ENCODE measurements at places on chromosomes 13 and 19.
A peak's percentile ranks its signal among the peaks of the same experiment; 100 is the strongest.

- DNase-seq = peak; percentile 37
Measured at GRCh38 chr13:41547251-41548000, 90.1 kb downstream of the RGCC start.

- DNase-seq = peak; percentile 25
Measured at GRCh38 chr13:41835871-41836270, 125.0 kb downstream of the VWA8 start.

DNA sequence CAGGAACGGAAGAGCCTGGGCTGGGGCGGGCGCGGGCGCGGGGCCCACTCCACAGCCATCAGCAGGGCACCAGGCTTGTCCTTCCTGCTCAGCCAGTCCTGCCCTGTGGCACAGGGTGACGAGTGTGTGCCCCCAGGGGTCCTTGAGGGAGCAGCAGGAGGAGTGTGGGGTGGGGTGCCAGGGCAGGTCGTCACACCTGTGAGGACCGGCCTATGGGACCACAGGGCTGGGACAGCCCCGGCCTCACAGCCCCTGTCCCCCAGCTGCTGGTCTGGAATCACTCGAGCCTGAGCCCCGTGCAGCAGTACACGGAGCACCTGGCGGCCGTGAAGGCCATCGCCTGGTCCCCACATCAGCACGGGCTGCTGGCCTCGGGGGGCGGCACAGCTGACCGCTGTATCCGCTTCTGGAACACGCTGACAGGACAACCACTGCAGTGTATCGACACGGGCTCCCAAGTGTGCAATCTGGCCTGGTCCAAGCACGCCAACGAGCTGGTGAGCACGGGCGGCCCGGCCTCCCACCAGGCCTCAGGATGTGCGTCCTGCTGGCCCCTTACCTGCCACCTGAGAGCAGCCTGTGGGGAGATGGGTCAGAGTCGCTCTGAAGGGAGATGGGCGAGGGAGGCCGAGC, 6.7 kb upstream of the TEKTIP1 start:
- no peak for DNase-seq

- DNase-seq = peak; percentile 50
Measured at GRCh38 chr19:39413272-39413910, 922 bp downstream of the PLEKHG2 start.

GRCh38 chr13:75295201-75295600, 186.8 kb downstream of the TBC1D4 start:
- DNase-seq = no peak

DNA sequence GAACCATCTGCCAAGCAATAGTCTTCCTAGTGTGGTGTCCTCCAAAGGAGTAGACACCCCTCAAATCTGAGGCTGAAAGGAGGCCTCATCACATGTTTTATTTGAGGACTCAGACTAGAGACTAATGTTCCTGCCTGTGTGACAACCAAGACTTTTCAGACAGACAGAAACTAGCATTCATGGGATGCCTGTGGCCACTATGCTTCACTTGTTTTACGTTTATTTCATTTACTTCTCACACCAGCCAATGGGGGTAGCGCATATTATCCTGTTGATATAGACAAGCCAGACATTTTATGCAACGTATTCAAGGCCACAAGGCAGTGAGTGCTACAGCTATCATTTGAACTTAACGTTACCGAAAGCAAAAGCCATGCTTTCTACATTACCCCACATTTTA, 391.7 kb upstream of the HTR2A start:
- no peak for DNase-seq

GRCh38 chr19:54160182-54160811, 776 bp upstream of the LENG1 start:
- DNase-seq = peak; percentile 25

DNA sequence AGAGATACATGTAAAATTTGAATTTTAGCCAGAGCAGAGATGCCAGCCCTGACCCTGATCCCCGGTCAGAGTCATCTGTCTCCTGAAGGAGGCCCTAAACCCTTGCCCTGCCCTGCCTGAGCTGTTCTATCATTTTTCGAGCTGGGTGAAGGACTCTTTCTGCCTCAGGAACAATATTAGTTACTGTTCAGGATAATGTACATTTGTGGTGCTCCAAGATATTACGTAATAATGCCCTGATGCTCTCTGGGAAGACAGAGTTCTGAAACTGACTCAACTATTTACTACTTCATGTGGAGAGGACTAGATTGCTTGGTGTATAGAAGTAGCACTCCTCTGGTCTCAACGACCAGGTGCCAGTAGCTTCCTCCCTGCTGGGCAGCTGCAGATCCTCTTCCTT, 37.9 kb upstream of the UBL3 start:
- DNase-seq = peak; percentile 46

DNA sequence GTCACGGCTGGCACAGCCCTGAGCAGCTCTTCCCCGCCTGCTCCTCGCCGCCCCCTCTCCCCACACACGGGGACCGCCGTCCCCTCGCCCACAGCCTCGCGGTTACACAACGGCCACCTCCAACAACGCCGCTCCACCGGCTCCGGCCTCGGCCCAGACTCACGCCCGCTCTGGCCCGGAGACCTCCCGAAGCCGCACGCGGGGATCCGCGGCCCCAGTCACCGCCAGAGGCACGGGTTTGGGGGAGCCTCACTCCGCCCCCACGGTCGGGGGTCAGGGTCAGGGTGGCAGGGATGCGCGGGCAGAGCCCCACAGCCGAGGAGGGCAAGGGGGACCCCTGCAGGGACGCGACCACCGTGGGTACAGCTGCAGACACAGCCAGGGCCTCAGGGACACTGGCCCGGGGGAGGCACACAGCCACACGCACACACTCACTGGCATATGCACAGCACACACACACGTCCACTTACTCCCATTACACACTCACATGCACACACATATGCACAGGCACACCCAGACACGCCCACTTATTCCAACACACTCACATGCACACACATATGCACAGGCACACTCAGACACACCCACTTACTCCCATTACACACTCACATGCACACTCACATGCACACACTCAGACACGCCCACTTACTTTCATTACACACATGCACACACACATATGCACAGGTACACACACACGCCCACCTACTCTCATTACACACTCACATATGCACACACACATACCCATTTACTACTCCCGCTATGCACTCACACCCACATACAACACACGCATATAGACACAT, 1.6 kb downstream of the TTYH1 start:
- no peak for DNase-seq

DNA sequence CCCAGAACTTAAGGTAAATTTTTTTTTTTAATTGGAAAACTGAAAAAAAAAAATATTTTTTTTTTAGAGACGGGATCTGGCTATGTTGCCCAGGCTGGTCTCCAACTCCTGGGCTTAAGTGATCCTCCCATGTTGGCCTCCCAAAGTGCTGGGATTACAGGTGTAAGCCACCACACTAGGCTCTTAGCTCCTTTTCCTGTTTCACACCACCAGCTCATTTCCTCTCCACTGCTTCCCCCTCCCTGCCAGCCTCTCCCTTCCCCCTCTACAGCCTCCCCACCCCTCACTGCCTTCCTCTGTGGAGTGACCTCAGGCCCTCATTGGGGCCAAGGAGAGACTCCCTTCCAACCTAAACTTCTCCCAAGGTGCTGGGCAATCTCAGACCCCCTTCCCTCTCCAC, 4.2 kb upstream of the GIPR start:
- no peak for DNase-seq

DNA sequence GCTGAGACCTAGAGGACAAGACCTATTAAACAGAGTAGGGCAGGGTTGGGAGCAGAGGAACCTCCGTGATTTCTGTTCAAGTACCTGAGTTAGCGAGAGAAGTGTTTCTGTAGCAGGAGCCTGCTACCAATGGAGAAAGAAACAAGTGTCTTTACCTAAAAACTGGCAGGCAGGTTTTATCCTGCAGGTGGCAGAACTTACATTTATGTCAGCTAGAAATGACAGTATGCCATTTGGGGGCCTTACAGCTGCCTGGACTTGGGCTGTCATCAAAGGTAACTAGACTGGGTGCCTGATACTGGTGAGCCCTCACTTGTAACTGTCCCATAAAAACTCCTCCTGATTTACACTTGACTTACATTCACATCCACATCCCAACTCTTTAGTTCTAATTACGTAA, 185.3 kb upstream of the MIR17HG start:
- no peak for DNase-seq

DNA sequence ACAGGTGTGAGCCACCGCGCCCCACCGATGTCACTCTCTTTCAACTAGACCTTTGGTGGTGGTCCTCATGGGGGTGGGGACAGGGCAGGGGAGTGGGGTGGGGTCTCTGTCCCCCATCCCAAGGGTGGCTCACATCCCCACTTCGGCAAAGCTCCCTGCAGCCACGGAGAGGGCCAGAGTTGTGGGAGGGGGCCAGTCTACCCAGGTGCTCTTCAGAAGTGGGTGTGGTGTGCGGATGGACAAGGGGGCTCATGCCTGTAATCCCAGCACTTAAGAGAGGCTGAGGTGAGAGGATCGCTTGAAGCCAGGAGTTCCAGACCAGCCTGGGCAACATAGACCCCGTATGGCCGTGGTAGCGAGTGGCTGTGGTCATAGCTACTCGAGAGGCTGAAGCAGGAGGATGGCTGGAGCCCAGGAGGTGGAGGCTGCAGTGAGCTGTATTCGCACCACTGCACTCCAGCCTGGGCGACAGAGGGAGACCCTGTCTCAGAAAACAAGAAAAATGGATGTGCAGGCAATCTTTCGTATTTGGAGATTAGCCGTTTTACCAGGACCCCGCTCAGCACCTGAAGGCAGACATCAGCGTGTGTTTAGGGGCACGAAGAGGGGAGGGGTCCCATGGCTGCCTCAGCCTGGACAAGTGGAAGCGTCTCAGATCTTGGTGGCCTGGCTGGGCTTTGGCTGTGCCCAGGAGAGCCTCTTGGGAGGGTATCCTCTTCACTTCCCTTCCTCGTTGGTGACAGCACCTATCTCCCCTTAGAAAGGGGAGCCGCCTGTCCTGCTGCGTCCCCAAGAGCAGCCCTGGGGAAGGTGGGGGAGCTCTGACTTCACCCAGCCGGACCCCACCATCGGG, 846 bp downstream of the TGFBR3L start:
- no peak for DNase-seq

GRCh38 chr13:108322206-108322824, 52.8 kb downstream of the TNFSF13B start:
- peak; percentile 72 for DNase-seq

GRCh38 chr19:16582486-16583261, 10.5 kb upstream of the SLC35E1 start:
- no peak for DNase-seq

DNA sequence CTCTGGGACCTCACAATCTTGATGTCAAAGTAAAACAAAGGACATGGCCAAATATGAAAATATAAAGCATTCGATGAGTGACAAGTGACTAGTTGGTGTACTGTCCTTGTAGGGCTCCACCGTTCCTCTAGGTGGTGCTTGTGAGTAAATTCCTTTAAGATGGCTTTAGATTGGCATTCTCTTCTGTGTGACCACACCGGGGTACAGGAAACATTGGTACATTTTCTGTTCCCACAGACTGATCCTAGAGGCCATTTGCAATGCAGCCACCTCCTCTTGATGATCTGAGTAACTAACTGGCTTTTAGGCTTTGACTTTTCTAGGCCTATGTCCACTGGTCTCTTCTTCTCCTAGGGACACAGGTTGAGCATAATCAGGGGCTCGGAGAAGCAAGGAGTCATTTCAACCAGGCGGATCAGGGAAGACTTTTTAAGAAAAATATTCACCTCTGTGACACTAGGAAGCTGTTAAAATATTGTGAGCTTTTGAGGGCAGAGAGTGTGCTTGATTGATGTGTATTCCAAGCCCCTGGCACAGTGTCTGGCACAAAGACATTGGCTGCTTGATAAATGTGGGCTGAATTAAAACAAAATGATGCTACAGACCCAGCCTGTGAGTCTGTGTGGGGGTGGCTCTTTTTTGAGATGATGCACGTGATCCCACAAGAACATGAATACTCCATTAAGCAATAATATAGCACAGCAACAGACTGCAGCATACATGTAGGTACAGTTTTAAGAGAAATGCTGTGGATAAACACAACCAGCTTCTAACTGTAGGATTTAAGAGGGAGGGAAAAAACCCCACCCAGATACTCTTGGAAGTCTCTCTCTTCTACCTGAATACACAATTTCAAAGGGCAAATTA, 21.0 kb downstream of the EPSTI1 start:
- DNase-seq = peak; percentile 72

All from choroid plexus epithelial cell (primary cell).